ENCODE measurements at places on chromosomes 1 and 21.

DNA sequence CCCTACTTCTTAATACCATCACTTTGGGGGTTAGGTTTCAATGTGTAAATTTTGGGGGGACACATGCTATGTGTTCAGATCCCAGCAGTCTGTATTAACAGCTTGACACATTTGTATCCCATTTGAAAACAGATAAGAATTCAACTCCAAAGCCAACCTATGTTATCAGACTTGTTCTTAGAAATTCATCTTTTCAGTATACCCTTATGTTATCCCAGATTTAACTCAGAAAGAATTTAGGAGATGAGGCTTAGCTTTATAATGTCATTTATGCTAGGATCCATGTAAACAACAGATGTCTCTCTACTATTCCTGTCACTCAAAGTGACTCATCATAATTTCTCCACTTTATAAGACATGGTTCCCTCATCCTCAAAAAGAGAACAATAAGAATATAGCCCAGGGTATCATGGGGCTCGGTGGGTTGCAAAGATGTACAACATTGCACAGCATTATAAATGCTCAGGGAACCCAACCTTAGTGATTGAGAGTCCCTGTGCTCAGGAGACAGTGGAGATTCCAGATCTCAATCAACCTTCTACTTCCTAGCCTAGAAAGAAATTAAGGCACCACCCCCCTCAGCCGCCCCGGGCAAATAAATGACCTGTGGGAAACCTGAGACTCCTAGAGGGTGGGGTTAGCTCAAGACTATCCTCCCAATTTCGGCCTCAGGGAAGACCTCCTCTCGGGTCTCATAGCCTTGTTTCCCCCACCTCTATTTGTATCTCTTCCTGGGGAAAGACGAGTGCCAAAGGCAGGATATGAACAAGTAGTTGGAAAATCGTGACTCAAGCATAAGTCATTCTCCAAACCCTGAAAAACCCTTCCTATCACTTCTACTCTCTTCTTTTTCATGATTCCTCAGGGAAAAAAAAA lies 265.1 kb upstream of the CAMK1G start:
- no peak for DNase-seq

DNA sequence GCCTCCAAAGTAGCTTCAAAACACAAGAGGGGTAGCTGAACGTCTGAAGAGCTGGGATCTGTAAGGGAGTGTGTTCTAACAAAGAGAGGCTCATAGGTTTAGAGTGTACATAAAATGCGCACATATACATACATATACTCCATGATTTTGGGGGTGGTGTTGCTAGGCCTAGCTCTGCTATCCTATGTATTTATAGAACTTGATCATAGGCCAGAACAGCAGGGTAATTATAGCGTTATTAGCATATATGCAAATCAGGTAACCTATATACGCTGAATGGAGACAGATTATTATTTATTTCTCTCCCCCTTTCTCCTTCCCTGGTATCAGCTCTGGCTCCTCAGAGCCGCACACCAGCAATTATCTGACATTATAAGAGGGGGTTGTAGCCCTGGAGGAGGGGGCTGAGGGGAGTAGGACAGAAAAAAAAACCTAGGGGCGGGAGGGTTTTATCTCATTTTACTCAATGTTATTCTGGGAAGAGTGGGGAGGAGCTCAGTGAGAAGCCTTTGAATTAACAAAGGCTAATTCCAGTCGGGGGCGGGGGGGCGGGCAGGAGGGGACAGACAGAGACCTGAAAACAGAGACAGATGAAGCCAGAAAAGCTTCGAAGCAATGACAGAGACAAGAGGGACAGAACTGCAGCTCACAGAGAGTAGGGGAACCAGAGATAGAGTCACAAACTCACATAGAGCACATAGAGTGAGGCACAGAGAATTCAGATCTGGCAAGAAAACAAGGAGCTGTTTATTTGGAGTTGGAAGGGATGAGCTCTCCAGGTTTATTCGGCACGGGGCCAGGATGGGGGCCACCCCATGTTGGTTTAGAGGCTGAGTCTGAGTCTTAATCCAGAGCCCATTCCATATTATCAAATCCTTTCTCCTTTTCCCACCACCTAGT lies 63.0 kb downstream of the RHBG start:
- no peak for DNase-seq

- DNase-seq, result peak; percentile 46
Measured at GRCh38 chr1:64514197-64514765, 44.4 kb downstream of the CACHD1 start.

GRCh38 chr1:216599851-216600250 lies 123.4 kb downstream of the ESRRG start:
- DNase-seq, result no peak

- peak; percentile 97 for DNase-seq
Measured at GRCh38 chr1:21818656-21819055, 6.6 kb downstream of the LDLRAD2 start.
